ENCODE measurements at places on chromosomes 2 and 18.

- DNase-seq, result no peak
Observed at GRCh38 chr2:180311-180710, 83.5 kb downstream of the SH3YL1 start.

- no peak for DNase-seq
Observed at GRCh38 chr2:124985270-124985669, 960.2 kb downstream of the CNTNAP5 start.

GRCh38 chr2:105052773-105053172 is 14.9 kb downstream of the MRPS9 start:
- DNase-seq, result no peak

DNA sequence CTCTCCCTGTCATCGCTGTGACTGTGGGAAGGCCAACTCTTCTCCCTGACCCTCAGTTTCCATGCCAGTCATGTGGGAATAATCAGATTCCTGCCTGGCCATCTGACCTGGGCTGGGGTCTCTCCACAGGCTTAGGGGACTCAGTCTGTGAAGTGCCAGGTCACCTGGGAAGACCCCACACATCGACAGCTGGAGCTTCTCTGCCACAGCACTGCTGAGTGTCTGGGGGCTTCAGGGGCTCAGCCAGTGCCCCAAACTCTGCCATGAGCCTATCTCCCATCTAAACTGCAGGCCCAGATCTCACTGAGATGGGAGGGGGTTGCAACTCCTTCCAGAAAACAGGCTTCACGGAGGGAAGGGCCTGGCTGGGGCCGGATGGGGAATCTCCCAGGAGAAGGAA is 42.0 kb upstream of the OTOS start:
- DNase-seq, result no peak

DNA sequence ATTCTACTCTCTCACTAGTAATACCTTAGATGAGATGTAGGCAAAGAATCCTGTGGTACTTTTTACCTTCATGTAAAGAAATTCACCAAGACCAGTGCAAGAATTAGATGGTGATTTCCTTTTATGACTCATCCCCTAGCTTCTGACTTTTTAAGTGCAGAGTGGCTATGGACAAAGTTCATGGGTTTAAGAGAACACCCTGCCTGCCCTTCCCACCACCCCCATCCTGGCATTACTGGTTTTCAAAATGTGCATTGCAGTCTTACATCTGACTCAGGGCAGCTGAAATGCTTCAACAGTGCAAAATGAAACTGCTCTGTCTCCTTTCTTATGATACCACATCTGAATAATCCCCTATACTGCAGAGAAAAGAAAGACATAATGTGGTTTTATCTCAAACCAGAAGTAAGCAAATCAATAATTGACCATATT is 22.6 kb downstream of the MAIP1 start:
- no peak for DNase-seq

DNA sequence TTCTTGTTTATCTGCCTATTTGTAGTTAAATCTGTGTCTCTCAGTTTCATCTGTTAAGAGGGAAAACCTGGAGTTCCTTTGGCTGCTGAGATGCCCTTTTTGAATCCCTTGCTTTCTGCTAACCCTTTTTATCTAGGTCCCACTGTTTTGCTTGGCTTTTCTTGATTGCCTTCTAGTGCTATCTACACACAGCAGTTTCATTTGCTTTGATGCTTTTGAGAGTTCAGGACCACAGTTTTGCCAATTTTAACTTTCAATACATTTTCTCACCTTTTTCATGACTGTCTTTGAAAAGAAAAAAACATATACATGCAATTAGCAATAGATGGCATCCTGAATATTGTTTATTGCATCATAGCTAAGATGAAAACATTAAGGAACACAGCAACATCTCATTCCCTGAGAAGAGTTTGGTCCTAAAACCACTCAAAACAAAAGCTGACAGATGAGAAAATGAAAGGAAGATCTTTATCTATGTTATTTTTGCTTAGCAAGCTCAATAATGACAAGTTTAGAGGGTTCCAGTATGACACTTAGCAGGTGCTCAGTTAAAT is 241.4 kb upstream of the MEX3C start:
- DNase-seq, result no peak

DNA sequence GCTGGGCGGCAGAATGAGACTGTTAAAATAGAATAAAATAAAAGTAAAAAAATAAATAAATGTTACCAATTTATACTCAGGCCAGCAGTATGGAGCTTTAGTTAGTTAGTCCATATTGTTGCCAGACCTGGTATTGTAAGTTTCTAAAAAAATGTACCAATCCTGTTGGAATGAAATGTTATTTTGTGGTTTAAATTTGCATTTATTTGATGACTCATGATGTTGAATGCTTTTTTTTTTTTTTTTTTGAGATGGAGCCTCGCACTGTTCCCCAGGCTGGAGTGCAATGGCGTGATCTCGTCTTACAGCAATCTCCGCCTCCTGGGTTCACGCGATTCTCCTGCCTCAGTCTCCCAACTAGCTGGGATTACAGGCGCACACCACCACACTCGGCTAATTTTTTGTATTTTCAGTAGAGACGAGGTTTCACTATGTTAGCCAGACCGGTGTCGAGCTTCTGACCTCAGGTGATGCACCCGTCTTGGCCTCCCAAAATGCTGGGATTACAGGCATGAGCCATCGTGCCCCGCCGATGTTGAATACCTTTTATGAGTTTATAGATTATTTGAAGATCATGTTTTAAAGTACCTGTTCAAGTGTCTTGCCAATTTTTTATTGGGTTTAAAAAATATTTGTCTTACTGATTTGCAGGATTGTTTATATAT is 5.7 kb upstream of the PTPRN start:
- no peak for DNase-seq

- no peak for DNase-seq
Observed at GRCh38 chr2:132884705-132885104, 214.7 kb upstream of the LYPD1 start.

DNA sequence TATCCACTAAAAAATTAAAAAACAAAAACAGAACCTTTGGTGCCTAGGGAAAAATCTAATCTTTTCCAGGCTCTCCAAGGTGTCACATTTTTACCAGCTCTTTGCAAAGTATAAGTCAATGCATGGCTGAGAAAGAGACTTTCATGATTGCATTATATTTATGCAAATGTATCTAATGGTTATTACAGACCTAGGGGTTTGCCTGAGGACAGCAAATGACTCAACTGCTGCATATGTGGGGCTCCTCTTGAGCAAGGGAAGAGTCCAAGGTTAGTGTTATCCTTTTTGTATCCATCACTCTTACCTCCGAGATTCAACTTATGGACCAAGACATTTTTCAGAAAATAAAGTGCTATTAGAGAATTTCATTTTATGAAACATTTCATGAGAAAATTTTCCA is 33.9 kb upstream of the RMP24 start:
- DNase-seq, result no peak

DNA sequence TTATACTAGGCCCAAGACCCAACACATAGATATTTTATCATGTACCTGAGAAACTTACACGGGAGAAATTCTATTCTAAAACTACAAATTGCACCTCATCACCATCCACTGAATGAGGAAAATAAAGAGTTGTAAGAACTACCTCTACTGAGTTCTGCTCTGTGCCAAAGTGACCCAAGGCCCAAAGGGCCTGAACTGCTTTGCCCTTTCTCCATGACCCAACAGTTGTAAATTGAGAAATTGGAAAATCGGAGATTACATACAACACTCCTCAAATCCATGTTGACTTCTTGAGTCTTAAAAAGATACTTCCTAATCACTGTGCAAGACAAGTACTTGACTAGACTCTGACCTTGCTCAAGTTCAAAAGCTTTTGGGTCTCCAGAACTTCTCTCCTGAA is 8.8 kb downstream of the NR4A2 start:
- no peak for DNase-seq

DNA sequence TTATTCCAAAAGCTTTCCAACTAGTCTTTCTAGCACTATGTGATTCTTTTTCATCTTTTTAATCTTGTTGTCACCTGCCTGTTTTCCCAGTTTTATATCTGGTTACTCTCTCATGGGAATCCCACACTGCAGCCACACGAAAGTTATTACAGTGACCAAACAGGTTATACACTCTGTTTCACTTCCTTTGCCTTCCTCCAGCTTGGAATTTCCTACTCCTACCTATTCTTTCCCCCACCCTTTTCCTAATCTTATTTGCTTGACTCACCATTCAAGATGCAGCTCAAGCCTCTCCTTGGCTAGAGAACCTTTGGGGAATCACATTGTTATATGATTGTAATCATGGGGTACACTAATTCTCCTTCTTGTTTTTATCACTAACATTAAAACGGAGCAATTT is 13.4 kb upstream of the TLK1 start:
- DNase-seq, result no peak

GRCh38 chr18:79483971-79484491 is 88.3 kb downstream of the NFATC1 start:
- DNase-seq, result no peak

DNA sequence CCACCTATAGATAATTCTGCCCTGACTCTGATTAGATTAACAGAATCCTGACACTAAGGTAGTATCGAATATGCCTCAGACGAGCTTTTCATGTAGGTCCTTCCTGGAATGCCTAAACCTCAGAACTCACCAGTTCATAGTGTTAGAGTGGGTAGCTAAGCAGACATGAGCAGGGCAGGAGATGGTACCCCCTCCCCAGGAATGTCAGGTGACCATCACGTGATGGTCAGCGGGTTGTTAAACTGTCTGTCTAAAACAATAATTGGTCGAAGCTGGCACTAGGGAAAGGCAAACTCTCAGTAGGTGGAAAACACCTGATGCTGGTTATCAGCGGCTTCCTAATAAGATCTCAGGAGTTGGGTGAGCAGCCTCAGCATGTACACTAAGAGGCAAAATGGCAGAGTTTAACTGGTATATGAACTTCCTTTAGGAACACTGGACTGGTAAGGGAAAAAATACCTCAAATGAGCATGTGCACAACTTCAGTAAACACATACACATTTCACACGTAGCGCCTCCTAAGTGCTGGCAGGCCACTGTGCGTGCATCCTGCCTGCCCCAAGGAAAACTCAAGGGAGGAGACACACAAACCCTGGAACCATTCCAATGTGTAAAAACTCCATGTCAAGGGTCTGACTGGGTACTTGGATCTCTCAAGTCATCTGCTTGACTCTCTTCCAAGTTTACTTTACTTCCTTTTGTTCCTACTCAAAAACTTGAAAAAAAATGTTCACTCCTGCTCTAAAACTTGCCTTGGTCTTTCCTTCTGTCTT is 339.5 kb downstream of the GULP1 start:
- DNase-seq, result no peak

GRCh38 chr2:145749556-145749955 is 1229.6 kb upstream of the ZEB2 start:
- DNase-seq, result no peak

DNA sequence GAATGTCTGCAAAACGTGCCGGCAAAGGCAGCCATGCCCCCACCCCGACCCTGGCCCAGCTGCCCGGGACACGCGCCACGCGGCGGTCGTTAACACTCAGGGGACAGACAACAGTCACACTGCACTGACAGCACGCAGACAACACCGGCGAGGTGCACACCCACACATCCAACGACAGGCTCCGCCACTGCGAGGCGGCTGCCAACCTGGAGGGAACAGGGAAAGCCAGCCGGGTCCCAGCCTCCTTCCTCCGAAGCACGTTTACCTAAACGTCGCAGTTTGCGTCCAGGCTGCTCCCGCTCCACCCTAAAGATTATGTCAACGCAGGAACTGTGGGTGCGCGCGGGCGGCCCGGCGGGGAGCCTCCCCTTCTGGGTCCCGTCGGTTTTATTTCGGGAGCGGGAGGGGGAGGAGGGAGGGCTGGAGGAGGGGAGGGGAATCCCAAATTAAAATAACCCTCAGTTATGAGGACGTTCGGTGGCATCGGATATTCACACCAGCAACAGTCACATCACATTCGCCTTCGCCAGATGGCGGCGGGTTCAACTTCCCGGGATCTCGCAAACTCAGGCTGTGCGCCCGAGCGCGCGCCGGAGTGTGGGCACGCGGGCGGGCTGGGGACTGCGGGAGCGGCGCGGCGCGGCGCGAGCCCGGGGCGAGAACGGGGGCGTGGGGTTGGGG is 644 bp downstream of the PTGR3 start:
- DNase-seq, result no peak

DNA sequence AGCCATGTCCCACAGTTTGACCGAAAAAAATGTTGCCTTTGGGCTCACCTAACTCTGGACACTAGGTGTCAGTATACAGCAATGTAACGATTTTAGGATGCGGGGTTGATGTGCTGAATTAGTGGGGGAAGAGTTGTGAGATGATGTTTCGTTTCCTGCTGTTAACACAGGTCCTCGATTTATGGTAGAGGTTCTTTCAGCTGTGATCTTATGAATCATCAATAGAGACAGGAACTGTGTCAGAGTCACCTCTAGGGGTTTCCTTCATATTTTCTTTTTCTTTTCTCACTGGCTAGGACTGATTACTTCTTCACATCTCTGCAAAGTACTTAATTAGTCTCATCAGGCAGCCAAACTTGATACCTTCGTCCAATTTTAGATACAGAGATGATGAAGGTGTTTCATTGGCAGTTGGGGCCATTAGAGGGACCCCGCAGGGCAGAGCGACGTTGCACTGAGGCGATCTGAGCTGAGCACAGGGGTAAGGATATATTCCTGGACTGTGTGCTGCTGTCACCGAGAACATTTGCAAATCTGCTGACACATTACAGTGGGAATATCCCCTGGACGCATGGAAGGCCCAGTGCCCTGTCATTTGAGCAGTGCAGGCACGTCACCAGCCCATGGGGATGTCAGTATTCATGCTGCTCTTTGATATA is 10.2 kb upstream of the MMADHC start:
- peak; percentile 6 for DNase-seq

GRCh38 chr18:77131100-77131651 is 1.4 kb downstream of the MBP start:
- no peak for DNase-seq

DNA sequence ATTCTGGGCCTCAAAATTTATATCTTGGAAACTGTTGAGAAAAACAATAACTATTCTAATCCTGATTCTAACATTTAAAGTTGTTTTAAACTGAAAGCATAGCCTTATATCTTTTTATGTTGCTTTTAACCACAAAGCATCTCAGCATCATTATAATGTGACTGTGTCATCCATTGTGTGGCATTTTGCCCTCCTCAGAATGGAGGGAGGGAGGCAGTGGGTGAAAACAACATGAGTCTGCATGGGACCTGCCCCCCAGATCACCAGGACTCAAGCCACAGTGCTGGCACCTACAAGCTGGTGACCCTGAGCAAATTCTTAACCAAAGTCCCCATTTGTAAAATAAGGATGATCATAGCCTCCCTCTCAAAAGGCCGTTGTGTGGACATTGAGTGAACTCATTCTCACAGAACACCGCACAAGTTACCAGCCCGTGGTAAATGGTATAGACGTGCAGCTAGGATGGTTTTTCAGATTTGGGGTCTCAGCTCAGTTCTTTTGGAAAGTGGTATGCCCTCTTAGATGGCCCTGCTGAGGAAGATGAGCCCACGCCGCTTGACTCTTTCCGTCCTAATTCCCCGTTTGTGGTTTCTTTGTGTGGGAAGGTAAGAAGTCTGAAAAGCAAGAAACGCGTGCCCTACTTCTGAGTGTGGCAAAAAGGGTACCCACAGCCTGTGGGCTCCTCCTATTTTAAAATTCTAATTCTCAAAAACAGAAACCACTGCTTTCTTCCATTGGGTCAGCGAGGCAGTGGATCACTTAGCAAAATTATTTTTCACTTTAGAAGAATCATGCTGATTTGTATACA is 305.0 kb upstream of the ID2 start:
- DNase-seq, result no peak
